Uterus (tissue), 4 donors: ENCODE measurements at places on chromosomes 5 and 9. TPM values are rescaled to one million over a fixed set of nuclear protein-coding genes. Genes with fewer than 3 reads are reported as not detected.

The SMIM23 gene
- not detected for total RNA-seq

The FOXD4 gene
- not detected for total RNA-seq

- no peak overlapping the region for H3K4me3 ChIP-seq
- H3K4me1 ChIP-seq = no peaks in the 10 kb centered on the region
- H3K27me3 ChIP-seq = no peaks in the 10 kb centered on the region
- DNase-seq = no peak
These were observed 39.4 kb downstream of the SCAI start for GRCh38 chr9:125103770-125104460.

The SMIM33 gene
- total RNA-seq = not detected

- H3K27me3 ChIP-seq = no peaks in the 10 kb centered on the region
- DNase-seq = no peak
- no peak overlapping the region for H3K4me3 ChIP-seq
- no peaks in the 10 kb centered on the region for H3K4me1 ChIP-seq
- no peaks in the 10 kb centered on the region for H3K36me3 ChIP-seq
- no peak overlapping the region for H3K27ac ChIP-seq
These were observed 67.4 kb upstream of the TBC1D9B start for GRCh38 chr5:179974946-179975712.
